GM06990 (cell line): ENCODE measurements at places on chromosomes 5 and 9.

GRCh38 chr5:132427281-132428146 lies 58.0 kb downstream of the SLC22A5 start:
- peak; percentile 47 for DNase-seq

DNA sequence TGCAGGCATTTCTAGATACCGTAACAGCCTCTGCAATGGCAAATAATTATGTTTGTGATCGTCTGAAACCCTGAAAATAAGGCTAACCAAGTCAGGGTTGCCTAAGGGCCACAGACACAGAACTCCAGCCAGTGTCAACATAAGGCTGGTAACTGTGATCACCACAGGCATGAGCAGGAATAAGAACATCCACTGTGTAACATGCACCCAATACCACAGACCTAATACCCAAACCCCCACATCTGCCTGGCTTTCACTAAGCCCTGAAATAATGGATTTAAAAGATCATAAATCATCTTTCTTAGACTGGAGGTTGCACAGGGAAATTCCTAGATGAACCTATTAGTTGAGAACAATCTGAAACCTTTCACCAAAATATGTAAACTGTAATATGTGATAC lies 394.5 kb downstream of the NFIB start:
- DNase-seq = no peak

GRCh38 chr5:132264546-132265335 lies 7.2 kb downstream of the PDLIM4 start:
- DNase-seq = no peak

DNA sequence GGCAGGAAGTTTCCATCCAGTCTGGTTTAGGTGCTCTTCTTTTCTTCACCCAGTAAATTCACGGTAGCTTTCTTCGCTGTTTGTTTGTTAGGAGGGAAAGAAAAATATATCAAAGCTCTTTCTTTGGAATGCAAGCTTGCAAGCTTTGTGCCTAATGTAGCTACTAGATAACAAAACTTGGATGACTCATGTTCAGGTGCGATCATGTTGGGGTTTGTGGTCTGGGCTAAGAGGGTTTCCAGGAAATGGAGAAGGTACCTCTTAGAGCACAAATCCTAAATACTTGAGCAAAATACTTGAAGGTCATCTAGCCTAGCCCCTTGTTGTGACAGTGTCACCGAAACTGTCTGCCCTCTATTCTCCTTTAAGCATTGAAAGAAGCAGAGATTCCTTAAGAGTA lies 17.7 kb downstream of the SRP19 start:
- DNase-seq = no peak

GRCh38 chr5:174317256-174317894 lies 271.9 kb downstream of the NSG2 start:
- no peak for DNase-seq
